GM23338 (cell line): ENCODE measurements at places on chromosomes 2 and 18. TPM values are rescaled to one million over a fixed set of nuclear protein-coding genes. Genes with fewer than 3 reads are reported as not detected.

- no peak overlapping the region for H3K27ac ChIP-seq
- no peaks in the 10 kb centered on the region for H3K4me1 ChIP-seq
- no peaks in the 10 kb centered on the region for H3K27me3 ChIP-seq
- no peak overlapping the region for H3K4me3 ChIP-seq
Measured at GRCh38 chr2:30828586-30828985, 21.3 kb upstream of the CAPN13 start.

Gene HOXD9
- total RNA-seq: not detected in 2 replicates

Gene FBXO48
- total RNA-seq: 1.1 and 1.3 TPM in 2 replicates

GRCh38 chr18:23137788-23138216, 2.5 kb downstream of the CABLES1 start:
- no peak overlapping the region for H3K27ac ChIP-seq
- peaks cover 22% of the 10 kb centered on the region for H3K27me3 ChIP-seq
- peaks cover 31% of the 10 kb centered on the region for H3K4me1 ChIP-seq
- H3K36me3 ChIP-seq: no peaks in the 10 kb centered on the region; the same call in 1 of the 2 replicates
- peak overlapping the region; percentile 60 for H3K4me3 ChIP-seq
- no peak for DNase-seq

DNA sequence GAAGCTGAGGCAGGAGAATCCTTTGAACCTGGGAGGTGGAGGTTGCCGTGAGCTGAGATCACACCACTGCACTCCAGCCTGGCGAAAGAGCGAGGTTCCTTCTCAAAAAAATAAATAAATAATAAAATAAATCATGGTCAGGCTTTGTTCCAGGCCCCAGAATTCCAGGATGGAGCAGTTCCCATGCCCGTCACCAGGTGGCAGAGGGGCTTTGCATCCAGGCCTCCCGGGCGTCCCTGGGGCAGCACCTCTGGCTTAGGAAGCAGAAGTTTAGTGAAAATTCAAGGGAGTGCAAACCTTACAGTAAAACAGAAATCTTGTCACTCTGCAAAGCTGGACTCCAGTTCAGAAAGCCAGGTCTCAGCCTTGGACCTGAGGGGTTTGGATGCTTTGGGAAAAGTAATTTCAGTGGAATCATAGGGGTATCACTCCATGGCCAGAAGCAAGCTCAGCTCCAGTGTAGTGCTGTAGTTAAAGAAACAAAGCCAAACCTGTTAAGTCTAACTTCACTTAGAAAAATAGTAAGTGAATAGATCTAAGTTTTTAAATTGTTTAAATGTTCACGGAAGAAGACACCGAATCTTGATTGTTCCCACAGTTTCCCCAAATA, 512.7 kb downstream of the CMPK2 start:
- H3K4me1 ChIP-seq: no peaks in the 10 kb centered on the region
- H3K4me3 ChIP-seq: no peak overlapping the region
- DNase-seq: peak; percentile 81
- no peak overlapping the region for H3K27ac ChIP-seq
- H3K36me3 ChIP-seq: no peaks in the 10 kb centered on the region

Gene ZNF638
- total RNA-seq: 190 and 202 TPM in 2 replicates

GRCh38 chr2:193776988-193777387, 1582.3 kb upstream of the TMEFF2 start:
- no peak for DNase-seq
- H3K4me1 ChIP-seq: no peaks in the 10 kb centered on the region
- no peak overlapping the region for H3K4me3 ChIP-seq
- no peaks in the 10 kb centered on the region for H3K27me3 ChIP-seq
- no peak overlapping the region for H3K27ac ChIP-seq

DNA sequence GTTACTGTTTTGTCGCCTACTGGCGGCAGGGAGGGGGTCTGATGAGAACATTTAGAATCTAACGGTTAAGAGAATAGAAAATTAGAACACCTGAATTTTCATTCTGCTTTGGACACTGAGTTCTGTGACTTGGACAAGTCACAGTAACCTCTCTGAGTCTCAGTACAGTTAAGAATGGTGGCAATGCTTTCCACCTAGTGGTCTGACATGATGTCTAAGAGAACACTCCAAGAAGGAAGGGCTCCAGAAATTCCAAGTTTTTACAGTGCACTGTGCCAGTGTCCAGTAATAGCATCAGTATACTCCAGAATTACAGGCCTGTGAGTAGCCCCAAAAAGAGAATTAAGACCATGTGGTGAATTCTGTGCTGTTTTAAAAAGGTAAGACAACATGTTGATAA, 174.1 kb upstream of the ZFP36L2 start:
- no peaks in the 10 kb centered on the region for H3K27me3 ChIP-seq
- DNase-seq: no peak
- H3K27ac ChIP-seq: no peak overlapping the region
- H3K4me1 ChIP-seq: peaks cover 13% of the 10 kb centered on the region; the same call in 1 of the 2 replicates
- no peaks in the 10 kb centered on the region; the same call in 1 of the 2 replicates for H3K36me3 ChIP-seq

DNA sequence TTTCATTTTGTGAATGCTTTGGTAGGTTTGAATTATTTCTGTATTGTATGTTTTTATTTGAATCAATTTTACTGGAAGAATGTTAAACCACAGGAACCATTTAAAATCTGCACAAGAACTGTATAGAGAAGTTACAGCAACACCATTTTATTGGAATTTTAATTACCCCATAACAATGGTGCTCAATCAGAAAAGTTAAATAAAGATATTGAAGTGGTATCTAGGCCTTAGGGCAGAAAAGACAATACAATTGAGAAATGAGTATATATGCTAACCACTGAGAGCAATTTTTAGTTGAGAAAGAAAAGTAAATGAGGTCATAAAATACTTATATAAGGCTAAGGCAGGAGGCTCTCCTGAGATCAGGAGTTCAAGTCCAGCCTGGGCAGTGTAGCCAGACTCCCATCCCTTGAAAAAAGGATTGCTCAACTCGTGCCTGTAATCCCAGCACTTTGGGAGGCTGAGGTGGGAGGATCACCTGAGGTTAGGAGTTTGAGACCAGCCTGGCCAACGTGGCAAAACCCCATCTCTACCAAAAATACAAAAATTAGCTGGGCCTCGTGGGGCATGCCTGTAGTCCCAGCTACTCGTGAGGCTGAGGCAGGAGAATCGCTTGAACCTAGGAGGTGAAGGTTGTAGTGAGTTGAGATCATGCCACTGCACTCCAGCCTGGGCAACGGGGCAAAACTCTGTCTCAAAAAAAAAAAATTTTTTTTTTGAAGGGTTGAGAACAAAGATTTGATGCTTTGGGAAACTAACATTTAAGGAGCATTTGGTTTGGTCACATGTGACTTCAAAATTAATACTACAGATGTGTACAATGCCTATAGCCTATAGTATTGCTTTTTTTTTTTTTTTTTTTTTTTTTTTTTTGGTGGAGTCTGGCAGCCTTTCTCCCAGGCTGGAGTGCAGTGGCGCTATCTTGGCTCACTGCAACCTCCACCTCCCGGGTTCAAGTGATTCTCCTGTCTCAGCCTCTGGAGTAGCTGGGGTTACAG, 212.9 kb upstream of the STON1 start:
- H3K4me3 ChIP-seq: peak overlapping the region; percentile 65
- H3K4me1 ChIP-seq: peaks cover 26% of the 10 kb centered on the region
- DNase-seq: no peak
- no peaks in the 10 kb centered on the region for H3K36me3 ChIP-seq
- H3K27ac ChIP-seq: no peak overlapping the region

- H3K36me3 ChIP-seq: no peaks in the 10 kb centered on the region
- no peak for DNase-seq
- no peak overlapping the region for H3K27ac ChIP-seq
- H3K4me3 ChIP-seq: no peak overlapping the region
- no peaks in the 10 kb centered on the region for H3K27me3 ChIP-seq
Measured at GRCh38 chr2:1518867-1519530, 105.7 kb downstream of the TPO start.

- H3K27ac ChIP-seq: no peak overlapping the region
- DNase-seq: no peak
- H3K4me1 ChIP-seq: peaks cover 6% of the 10 kb centered on the region; the same call in 1 of the 2 replicates
- H3K27me3 ChIP-seq: no peaks in the 10 kb centered on the region
Measured at GRCh38 chr2:241777686-241778627, 1.3 kb downstream of the GAL3ST2 start.

Gene AKAIN1
- total RNA-seq: not detected in 2 replicates

GRCh38 chr2:24083567-24084385, 858 bp downstream of the TP53I3 start:
- H3K4me1 ChIP-seq: peaks cover 11% of the 10 kb centered on the region
- DNase-seq: peak; percentile 93
- H3K27ac ChIP-seq: peak overlapping the region; percentile 96

DNA sequence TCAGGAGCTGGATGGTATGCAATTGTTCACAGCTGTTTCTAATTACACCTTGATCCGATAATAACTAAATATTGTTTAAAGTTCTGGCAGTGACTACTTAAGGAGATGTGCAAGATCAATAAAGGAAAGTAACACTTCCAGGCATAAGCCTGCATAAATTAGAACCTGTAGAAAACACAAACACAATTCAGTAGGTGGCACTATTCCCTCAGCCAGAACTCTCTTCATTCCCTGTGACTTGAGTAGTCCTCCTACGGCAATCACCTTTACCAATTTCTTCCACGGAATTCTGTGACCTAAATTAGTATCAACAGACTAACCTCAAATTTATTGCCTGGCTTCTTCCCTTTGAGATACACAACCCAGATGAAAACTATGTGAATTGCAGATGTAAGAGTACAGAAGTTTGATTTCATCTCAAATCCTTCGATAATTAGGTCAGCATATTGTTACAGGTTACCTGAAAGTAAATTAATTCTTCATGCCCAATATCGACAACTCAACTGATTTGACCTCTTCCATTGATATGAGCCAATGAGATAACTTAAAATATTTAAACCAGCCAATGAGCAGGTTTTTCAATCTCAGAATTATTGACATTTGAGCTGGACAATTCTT, 137.8 kb downstream of the PID1 start:
- no peaks in the 10 kb centered on the region for H3K36me3 ChIP-seq
- peak; percentile 64 for DNase-seq
- H3K27ac ChIP-seq: no peak overlapping the region
- no peaks in the 10 kb centered on the region for H3K4me1 ChIP-seq
- H3K4me3 ChIP-seq: no peak overlapping the region
- H3K27me3 ChIP-seq: no peaks in the 10 kb centered on the region

DNA sequence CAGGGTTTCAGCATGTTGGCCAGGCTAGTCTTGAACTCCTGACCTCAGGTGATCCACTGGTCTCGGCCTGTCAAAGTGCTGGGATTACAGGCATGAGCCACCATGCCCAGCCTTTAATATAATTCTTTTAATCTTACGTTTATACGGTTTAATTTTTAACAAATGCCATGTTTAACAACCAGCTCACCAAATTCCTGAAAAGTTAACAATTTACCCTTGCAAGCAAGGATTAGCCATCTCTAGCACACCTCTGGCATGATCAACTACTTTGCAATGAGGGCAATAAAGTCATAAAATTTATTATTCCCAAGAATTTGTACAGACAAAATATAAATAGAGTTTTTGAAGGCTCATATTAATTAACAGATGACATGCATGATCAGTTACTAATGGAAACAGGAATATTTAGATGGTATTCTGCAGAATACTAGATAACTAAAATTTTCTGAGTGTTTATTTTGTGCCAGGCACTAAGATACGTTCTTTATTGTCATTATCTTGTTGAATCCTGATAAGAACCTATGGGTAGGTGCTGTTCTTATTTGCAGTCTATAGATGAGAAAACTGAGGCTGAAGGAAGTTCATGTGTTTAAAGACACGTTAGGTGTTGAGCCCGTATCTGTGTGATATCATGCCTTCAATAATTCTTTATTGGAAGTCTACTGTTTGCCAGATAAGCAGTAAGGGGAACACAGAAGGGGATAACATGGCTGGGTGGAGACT, 190.1 kb downstream of the CDCA7 start:
- H3K27ac ChIP-seq: no peak overlapping the region
- no peak for DNase-seq
- H3K4me3 ChIP-seq: no peak overlapping the region

- no peaks in the 10 kb centered on the region for H3K36me3 ChIP-seq
- no peak for DNase-seq
- H3K27ac ChIP-seq: no peak overlapping the region
- H3K27me3 ChIP-seq: no peaks in the 10 kb centered on the region
- no peak overlapping the region for H3K4me3 ChIP-seq
Measured at GRCh38 chr2:112108178-112108832, 29.9 kb upstream of the FBLN7 start.

GRCh38 chr18:73670524-73670923, 477.1 kb downstream of the FBXO15 start:
- H3K4me3 ChIP-seq: no peak overlapping the region
- H3K27me3 ChIP-seq: no peaks in the 10 kb centered on the region
- H3K36me3 ChIP-seq: no peaks in the 10 kb centered on the region
- H3K27ac ChIP-seq: no peak overlapping the region
- no peak for DNase-seq
- no peaks in the 10 kb centered on the region for H3K4me1 ChIP-seq

Gene SCYGR4
- total RNA-seq: not detected in 2 replicates

Gene SKOR2
- 0.42 TPM in 1 of 2 replicates, not detected in the other for total RNA-seq

DNA sequence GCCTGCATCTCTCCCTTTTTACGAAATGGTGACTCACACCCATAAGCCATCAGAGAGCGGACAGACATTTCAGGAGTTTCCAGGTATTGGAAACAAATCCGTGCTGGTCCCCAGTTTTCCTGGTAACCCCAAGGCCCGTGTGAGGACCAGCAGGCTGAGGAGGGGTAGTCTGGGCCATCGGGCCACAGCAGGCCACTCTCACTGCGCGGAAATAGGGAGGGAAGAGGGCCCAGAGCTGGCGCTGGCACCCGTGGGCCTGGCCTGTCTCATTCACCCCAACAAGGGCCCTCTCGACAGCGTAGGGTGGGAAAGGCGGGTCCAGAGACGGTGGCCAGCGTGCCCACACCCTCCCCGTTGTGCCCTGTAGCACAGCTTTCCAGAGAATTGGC, 13.7 kb upstream of the FAHD2A start:
- DNase-seq: no peak
- H3K4me3 ChIP-seq: 0 out of 2 replicates have a peak overlapping the region, but pooled peaks have one; percentile 38
- no peaks in the 10 kb centered on the region for H3K4me1 ChIP-seq
- H3K27me3 ChIP-seq: 0 out of 2 replicates have a peak, but pooled peaks cover 3% of the 10 kb centered on the region
- H3K36me3 ChIP-seq: no peaks in the 10 kb centered on the region
- no peak overlapping the region for H3K27ac ChIP-seq

- no peaks in the 10 kb centered on the region for H3K27me3 ChIP-seq
- H3K4me3 ChIP-seq: no peak overlapping the region
- H3K4me1 ChIP-seq: peaks cover 23% of the 10 kb centered on the region
- no peak for DNase-seq
- no peaks in the 10 kb centered on the region for H3K36me3 ChIP-seq
Measured at GRCh38 chr2:141766225-141766624, 364.6 kb downstream of the LRP1B start.

- no peaks in the 10 kb centered on the region for H3K27me3 ChIP-seq
- 0 out of 2 replicates have a peak, but pooled peaks cover 3% of the 10 kb centered on the region for H3K4me1 ChIP-seq
- H3K27ac ChIP-seq: no peak overlapping the region
- no peaks in the 10 kb centered on the region for H3K36me3 ChIP-seq
- H3K4me3 ChIP-seq: no peak overlapping the region
Measured at GRCh38 chr2:134312482-134312881, 58.6 kb downstream of the MGAT5 start.

DNA sequence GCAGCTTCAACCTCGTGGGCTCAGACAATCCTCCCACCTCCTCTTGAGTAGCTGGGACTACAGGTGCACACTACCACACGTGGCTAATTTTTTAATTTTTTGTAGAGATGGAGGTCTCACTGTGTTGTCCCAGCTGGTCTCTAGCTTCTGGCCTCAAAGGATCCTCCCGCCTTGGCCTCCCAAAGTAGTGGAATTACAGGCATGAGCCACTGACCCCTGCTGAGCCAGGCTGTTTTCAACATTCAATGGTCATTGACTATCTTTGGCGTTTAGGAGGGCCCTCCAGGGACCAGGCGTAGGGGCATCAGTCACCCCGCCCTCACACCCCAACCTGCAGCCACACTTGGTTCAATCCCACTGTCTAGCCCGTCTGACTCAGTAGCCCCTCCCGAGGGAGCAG, 5.2 kb downstream of the MZT2B start:
- H3K27me3 ChIP-seq: no peaks in the 10 kb centered on the region
- H3K4me1 ChIP-seq: no peaks in the 10 kb centered on the region
- no peaks in the 10 kb centered on the region for H3K36me3 ChIP-seq
- no peak overlapping the region for H3K27ac ChIP-seq
- DNase-seq: no peak
